CD4-positive, alpha-beta T cell treated with Interleukin-15 for 1 hour (primary cell): ENCODE measurements at places on chromosomes 3 and 15.

DNA sequence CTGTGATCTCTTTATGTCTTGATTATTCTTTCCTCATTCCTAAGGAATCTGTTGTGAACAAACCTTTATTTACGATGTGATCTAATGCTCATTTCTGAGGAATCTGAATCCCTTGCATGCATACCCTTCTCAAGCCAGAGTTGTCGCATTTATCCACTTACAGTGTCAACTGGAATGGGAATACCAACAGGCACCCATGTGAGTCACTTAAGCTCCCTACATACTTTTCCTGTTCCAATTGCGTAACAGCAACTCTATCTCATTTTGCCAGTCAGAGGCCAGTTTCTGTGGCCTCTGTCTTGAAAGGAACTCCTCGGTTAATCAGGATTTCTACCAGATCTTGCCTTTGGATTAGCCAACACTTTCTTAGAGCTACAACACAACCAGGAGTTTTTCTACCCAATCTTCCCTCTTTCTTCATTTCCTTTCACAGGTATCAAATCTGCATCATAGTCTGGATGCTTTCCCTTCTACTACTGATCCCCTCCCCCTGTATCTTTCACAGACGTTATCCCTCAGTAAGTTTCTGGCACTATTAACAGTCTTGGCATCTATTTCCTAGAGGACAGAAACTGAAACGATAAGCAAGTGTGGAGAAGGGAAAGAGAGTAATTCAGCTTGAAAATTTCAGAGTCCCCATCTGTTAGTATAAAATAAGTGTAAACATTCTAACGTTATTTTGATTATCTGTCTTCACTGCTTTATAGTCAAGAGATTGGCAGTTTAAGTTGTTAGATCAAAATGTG is 66.8 kb upstream of the BCHE start:
- DNase-seq = no peak

DNA sequence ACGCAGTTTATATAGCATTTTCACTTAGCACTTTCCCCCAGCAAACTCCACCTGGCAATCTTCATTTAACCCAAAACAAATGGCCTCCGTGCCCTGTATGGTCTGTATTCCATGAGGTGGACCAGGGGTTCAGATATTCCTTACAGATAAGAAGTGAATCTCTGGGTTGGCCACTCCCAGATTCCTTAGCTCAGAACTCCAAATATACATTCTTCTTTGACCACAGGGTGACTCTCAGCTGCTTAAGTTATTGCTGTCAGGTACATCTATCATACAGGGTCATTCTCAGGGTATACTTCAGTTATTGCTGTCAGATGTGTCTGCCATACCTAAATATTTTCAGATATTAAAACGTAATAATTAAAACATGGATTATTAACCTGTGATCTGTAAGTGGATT is 229.8 kb downstream of the TBL1XR1 start:
- no peak for DNase-seq

DNA sequence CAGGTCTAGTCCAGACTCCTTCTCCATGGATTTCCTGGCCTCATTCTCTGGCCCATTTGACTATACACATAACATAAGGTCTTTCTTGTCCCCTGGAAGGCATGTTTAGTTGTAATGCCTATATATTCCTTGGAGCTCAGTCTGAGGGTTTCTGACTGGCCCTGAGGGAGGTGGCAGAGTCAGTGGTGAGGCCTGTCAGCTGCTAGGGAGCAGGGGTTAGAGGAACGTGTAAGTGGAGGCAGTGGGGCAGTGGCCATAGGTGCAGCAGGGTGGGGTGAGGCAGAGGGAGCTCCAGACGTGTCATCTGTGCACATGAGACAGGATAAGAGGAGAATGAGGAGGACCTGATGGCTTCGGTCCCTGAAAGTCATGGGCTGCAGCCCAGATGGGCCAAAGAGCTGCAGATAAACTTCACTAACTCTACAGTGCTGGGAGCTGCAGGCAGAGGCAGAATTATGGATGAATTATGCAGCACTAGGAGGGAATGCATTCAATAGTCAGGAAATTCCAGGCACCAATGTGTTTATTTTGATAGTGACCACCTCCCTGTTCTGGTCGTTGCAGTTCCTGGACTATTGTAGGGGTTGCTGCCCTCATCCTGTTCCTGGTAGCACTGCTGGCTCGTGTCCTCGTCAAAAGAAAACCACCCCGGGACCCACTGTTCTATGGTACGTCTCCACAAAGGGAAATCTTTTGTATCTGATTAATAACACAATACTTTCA is 4.9 kb downstream of the TM6SF1 start:
- DNase-seq = no peak

DNA sequence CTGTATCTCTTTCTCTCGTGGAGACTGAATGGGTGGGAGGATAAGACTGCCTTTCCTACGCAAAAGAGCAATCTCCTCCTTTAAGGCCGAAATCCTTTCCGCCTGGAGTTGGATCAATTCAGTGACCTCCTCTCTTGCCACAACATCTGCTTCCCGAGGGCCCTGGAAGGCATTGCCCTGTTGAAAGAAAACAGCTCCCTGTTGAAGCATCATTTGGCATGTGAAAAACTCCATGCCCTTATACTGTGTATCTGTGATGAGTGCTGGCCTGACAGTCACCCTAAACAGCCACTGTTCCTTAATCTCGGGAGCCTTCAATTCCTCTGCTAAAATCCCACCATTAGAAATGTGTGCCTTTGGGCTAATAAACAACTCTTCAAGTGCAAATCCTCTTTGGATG is 80.2 kb downstream of the BOC start:
- no peak for DNase-seq

DNA sequence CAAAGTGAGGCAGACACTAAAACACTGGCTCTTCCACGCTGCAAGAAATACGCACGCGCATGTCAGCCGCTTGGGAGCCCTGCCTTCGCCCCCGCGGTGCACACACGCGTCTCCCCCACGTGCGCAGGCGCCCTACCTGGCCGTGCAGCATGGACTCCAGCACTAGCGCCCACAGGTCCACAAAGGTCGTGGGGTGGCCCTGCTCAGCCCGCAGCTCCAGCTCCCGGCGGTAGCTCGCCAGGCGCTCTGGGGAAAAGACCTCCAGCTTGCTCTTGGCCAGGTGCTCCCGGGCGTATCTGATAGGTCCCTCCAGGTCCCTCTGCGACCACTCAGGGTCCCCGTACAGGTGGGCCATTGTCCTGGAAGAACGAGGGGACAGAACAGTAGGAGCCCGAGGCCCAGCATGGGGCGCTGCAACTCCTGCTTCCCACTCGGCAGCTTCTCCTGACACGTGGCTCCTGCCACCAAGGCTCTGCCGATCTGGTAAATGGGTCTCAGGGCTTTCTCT is 14.9 kb downstream of the PLA2G4D start:
- DNase-seq = no peak
